ENCODE measurements at places on chromosomes 13 and 19.

DNA sequence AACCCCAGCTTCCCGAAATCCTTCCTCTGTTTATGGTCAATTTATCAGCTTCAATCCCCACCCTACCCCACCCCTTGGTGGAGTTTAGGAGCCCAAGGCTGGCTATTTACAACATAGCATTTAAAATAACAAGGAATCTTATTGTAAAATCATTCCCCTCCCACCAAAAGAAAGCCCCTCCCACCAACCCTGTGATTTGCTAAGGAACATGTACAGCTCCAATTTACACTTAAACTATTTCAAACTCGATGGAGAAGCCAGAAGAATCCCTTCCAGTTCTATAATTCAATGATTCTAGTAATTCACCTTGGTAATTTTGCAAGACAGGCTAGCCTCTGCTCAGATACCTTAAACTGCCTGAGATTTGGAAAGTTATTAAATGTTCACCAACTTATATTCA lies 3.0 kb downstream of the LATS2 start:
- no peak for DNase-seq

DNA sequence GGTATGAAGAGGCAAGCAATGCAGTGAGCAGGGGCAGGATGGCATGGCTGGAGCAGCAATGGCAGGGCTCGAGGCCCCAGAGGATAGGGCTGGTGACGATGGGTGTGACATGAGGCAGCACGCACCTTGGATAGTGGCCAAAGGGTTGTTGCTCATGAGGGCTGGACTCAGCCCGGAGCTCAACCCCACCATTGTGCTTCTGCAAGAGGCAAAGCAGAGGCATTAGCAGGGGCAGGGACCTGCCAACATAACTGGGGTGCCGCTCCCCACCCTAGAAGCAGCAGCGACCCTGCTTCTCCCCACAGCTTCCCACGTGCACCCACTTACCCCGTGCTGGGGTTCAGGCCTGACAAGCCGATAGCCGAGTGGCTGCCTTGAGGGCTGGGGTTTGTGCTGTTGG lies 15.8 kb downstream of the ZNF574 start:
- no peak for DNase-seq

DNA sequence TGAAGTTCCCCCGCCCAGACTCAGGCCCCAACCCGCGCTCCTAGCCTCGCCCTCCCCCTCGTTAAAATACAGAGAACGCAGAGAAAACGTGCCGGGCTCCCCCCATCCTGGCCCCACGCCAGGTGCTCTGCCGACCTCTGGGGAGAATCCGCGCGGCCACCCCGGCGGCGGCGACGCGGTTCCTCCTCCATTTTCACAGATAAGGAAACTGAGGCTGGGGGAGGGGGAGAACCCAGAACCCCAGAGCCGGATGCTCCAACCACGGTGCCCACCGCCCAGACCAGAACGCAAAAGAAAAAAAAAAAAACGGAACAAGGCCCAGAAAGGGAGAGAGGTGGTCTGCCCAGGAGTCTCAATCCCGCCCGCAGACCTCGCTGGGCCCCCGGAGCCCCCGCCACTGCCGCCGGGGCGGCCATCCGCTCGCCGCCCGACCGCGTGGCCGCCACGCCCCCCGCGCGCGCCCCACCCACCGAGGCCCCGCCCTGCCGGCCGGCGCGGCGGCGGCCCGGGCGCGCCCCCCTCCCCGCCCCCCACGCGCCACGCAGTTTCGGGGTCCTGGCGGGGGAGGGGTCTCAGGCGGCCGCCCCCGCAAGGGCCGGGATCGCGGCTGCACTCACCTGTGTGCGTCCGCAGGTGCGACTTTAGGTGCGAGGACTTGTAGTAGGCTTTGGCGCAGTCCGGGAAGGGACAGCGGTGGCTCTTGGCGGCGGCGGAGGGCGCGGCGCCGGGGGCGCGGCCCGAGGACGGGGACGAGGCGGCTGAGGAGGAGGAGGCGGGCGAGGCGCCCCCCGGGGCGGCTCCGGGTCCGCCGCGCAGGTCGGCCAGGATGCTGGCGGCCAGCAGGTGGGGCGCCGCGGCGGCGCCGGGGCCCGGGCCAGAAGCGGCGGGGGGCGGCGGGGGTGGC lies 703 bp downstream of the KLF16 start:
- peak; percentile 58 for DNase-seq

DNA sequence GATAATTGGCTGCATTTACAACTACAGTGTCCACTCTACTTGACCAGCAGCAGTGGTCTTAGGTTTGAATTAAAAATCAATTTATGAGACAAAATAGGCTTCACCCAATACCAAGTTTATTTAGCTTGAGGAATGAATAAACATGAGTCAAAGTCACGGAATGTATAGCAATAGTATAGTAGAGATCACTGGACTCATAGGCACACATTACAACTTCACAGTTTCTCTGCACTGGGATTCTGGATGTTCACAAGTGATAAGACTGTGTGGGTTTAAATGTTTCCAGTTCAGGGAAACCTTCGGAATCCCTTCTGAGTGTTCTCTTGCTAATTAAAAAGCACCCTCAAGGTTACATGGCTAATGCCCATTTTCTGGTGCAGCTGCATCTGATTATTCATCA lies 1064.9 kb downstream of the SLITRK5 start:
- no peak for DNase-seq

DNA sequence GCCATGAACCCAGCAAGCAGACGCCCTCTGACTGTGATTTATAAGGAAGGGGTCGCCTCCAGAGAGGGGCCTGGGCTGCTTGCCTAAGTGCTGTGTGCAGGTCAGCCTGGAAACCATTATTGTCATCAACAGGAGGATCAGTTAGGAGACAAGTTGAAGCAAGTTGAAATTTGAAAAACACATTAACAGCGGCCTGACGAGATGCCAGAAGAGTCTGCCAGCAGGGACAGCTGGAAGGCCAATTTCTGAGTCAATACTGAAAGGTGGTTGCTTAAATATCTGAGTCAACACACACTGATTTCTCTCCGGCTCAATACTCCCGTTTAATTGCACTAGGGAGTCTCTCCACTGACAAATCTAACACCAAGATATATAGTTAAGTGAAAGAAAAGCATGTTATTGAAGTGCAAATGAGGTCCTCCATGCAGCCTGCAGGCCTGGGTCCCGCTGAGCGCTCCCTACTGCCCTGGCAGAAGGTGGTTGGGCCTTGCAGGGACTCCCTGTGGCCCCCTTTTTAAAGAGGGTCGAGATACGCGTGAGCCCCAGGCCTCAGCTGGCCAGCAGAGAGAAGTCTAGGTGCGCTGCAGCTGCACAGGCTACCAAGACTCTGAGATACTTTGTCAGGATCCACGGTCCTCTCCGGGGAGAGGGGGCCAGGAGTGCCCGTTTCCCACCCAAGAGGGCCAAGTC lies 91.1 kb downstream of the RNASEH2B start:
- no peak for DNase-seq

DNA sequence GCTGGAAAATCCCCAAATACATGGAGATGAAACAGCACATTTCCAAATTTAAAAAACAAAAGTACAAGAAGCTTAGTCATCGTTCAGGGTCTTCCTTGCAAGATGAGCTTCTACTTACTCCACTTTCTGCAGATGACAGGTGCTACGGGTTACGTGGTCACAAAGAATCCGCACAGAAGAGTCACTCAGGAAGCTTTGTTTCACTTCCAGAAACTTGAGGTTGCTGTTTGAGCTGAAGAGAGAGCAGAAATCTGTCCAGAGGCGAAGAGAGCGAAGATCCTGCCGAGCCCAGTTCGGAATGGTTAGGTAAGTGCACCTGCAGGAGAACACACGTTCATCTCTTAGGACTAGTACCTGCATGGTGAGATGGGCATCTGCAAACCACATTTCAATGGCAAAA lies 9.4 kb downstream of the NLRP7 start:
- peak; percentile 84 for DNase-seq

- DNase-seq: no peak
These were observed 17.9 kb downstream of the DOT1L start for GRCh38 chr19:2181633-2181997.

DNA sequence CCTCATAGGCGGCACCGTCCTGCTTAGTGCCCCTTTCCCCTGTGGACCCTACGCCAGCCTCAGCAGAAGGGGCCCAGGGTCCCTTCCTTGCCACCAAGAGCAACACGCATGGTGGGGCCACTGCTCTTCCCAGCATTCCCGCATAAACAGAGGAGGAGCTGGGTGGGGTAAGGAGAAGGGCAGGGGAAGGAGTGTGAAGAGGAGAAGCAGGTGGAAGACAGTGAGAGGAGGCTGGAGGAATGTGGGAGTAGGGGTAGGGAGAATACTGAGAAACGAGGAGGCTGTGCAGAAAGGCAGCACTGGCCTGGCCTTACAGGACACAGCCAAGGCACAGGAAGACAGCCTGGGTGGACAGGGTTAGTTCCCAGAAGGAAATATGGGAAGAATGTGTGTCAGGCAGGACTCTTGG lies 43.9 kb downstream of the ZNF331 start:
- no peak for DNase-seq

DNA sequence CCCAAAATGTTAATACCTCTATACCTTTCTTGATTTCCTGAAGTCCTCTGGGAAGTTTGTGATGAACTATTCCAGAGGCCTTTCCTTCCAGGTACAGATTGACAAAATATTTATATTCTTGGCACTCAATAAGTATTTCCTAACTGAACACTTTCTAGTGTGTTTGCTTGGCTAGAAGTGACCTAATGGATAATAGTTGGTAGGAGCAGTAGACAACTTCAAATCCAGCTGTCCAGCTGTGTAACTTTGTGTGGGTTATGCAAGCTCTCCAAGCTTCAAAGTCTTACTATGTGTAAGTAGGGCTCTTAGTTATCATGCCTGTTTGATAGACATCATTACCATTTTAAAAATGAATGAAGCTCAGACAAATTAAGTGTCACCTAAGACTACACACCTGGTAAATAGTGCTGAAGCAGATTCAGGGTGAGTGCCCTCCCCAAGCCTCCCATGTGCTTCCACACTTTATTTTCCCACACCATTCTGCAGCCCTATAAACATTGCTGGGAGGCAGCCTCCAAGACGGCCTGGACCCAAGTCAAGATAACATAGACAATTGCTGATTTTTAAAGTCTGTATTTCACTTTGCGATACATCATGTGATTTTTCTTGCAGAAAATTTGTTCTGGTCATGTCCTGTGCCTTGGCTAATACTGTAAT lies 196.6 kb downstream of the NALCN start:
- no peak for DNase-seq

GRCh38 chr13:98785405-98785804 lies 32.9 kb upstream of the SLC15A1 start:
- DNase-seq: no peak

DNA sequence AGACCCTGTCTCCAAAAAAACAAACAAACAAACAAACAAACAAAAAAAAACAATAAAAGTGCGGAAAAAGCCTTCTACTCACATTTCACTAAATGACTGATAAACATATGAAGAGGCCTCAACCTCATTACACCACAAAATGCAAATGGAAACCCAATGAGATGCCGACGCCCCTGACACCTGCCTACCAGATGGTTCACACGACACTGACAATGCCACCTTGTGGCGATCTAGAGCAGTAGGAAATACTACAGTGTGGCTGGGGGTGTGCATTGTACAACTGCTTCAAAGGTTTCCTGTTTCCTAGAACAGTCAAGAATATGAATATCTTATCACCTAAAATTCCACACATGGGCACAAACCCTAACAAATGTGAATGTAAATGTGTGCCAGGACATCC lies 14.0 kb downstream of the SCGB2B2 start:
- DNase-seq: peak; percentile 74

- DNase-seq: peak; percentile 84
These were observed 20.2 kb upstream of the ERVV-1 start for GRCh38 chr19:52993342-52994178.

DNA sequence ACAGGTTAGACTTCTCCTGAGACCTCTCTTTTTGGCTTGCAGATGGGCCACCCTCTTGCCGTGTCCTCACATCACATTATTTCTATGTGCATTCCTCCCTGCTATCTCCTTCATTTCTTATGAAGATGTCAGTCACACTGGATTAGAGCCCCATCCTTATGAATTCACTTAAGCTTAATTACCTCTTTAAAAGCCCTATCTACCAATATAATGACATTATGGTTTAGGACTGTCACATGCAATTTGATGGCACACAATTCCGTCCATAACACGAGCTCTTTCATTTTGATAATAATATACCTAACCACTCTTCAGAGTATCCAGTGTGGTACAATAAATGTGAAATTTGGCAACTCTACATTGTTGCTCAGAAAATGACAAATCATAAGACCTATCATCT lies 1037.3 kb downstream of the DIAPH3 start:
- DNase-seq: no peak

GRCh38 chr13:36666477-36667229 lies 7.2 kb upstream of the SERTM1 start:
- DNase-seq: no peak

- no peak for DNase-seq
These were observed 709.8 kb downstream of the PCDH17 start for GRCh38 chr13:58341318-58341717.
